ENCODE measurements at places on chromosomes 6 and 20.

DNA sequence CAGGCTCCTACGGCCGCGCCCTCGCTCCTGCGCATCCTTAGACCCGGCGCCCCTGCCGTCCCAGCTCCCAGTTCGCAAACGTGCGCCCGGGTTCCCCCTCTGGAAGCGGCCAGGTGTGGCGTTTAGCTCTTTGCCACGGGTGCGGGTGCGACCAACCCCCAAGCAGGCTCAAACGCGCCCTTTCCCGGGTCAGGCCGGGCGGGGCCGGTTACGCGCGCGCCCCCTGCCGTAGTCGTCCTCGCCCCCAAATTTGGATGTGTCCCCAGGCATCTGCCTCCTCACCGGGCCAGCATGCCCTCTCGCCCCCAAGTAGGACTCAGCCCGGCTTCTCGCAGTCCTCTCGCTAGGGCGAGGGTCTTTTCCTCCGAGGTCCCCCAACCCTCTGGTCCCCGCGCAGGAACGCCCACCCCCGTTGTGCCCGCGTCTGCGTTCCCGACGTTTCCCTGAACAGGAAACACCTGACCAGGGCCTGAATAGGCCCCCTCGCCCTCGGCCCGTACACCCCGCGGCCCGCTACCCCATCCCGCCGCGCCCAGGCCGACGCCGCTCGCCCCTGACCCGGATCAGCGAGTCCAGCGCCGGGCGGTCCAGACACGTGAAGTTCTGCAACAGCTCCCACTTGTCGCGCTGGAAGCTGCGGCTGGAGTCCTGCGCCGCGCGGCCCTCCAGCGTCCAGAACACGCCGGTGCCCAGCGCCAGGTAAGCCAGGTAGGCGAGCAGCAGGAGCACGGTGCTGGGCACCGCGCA is 520 bp downstream of the KCNK17 start:
- DNase-seq = peak; percentile 22

GRCh38 chr6:160931378-160932310 is 59.9 kb upstream of the MAP3K4 start:
- no peak for DNase-seq

- DNase-seq = no peak
Measured at GRCh38 chr6:138008791-138009190, 98.4 kb downstream of the PERP start.

GRCh38 chr20:50369225-50370035 is 140.8 kb upstream of the PTPN1 start:
- no peak for DNase-seq

GRCh38 chr6:104325341-104326172 is 534.2 kb downstream of the HACE1 start:
- DNase-seq = peak; percentile 20

- DNase-seq = no peak
Measured at GRCh38 chr6:17724341-17724740, 17.6 kb upstream of the NUP153 start.

DNA sequence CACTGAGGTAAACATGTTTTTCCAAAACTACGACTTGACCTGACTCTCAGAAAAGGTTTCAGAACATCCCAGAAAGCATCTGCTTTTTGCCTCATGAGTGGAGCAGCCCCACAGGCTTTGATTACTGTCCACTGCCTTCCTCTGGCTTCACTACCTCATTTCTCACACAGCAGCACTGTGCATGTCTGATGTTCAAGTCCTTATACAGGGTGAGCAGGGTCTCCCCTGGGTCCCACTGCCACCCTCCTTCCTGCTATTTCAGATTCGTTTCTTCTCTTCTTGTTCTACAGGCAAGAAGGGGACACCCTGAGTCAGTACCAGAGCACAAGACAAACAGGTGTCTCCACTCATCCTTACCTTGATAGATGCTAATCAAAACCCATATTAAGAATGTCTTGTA is 64.7 kb upstream of the NFATC2 start:
- no peak for DNase-seq

- no peak for DNase-seq
Measured at GRCh38 chr6:74976026-74976425, 229.8 kb downstream of the COL12A1 start.

- DNase-seq = peak; percentile 34
Measured at GRCh38 chr6:83708546-83708969, 343 bp downstream of the SNAP91 start.

- DNase-seq = no peak
Measured at GRCh38 chr6:6858533-6858982, 249.2 kb upstream of the RREB1 start.

DNA sequence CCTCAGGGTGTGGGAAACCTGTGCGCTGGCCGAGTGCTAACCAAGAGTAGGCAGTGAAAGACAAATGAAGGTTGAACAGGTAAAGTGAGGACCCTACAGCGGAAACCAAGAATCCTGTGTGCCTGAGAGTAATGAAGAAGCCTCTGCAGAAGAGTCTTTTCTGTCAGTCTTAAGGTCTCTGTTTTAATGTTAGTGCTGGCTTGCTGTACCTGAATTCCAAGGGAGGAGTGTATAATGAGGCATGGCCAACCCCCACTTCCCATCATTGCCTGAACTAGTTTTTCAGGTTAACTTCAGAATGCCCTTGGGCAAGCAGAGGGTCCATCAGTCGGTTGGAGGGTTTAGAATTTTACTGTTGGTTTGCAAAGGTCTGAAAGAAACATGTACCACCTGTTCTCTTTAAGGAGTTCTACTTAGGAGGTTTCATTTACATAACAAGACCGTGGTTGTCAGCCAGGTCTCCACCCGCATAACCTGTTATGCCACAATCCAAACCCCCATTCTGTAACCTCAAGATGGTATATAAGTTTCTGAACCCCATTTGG is 589 bp upstream of the PDCD2 start:
- DNase-seq = no peak

- DNase-seq = peak; percentile 40
Measured at GRCh38 chr6:27864906-27865849, 47.0 kb downstream of the OR2B2 start.

GRCh38 chr6:89068695-89069094 is 11.9 kb upstream of the PNRC1 start:
- DNase-seq = no peak

DNA sequence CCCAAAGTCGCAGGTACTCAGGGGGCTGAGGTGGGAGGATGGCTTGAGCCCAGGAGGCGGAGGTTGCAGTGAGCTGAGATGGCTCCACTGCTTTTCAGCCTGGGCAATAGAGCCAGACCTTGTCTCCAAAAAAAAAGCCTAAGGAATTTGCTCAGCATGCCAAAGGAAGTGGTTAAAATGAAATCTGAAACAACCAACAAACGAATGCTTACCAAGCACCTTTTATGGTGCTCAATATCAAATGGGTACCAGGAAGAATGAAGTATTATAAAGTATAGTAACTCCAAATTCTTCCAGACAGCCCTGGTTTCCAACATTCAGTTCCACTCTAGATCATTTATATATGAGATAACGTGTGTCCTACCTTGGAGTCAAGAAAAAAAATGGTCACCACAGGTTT is 14.0 kb downstream of the GMDS start:
- no peak for DNase-seq

DNA sequence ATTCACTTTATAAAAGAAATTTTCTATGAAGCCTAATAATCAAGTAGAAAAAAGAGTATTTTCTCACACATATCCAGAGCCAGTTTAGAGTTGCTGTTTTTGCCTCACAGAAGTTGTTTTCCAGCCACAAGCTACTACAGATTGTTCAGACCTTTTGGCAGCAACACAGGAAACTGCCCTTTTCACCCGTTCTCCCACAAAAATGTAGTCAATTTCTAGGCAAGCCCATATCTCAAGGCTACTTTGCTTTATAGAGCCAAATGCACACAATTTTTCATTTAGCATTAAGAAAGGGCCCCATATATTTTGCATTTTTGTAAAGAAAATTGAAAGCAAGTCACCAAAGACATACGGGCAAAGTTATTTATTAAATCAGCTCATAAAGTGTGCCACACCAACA is 49.5 kb downstream of the EPB41L2 start:
- DNase-seq = no peak

DNA sequence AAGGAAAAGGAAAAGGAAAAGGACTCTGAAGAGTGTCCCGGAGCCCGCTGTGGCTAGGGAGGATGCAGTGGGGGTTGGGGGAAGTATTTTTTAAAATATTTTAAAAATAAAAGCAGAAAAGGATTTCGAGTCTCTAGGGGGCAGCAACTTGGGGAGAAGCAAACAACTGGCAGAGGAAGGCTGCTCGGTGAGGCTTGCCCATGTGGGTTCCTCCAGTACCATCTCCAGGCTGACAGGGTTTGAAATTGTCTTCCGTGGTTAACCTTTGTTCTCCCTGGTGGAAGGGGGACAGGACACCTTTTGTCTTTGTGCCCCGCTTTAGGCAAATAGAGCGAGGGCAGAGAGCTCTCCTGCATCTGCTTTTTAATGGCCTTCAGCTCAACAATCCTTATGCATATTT is 60.4 kb upstream of the SNX9 start:
- DNase-seq = no peak

DNA sequence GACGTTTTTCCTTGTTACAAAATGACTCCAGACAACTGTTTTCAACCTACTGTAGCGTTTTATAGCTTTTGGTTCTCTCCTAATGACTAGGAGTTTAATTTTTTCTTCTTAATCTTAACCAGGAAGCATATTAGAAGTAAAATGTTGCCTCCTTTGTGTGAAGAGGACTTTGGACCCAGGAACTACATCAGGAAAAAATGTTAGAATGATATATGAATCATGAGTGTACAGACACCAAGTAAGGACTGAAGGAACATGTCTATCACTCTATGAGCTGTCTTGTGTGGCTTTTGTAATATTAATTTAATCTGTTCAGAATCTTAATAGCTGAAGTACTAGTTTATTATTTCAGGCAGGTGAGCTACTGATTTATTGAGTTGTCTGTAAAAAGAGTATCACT is 71.0 kb upstream of the MARCKS start:
- no peak for DNase-seq

DNA sequence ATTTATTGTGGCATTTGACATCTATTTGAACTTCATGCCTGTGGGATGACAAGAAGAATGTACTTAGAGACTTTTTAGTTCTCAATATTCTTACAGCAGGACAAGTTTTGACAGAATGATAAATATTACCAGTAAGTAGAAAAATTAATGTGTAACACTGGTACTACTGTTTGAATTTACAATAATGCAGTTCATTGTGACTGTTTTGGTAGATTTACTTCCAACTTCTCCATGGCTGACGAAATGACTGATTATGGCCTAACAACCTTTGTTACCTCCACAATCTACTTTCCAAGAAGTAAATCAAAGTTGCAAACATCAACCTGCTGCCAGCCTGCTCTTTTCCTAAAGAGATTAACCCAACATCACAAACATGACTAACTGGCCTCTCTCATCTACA is 38.5 kb downstream of the PAK5 start:
- no peak for DNase-seq

GRCh38 chr6:160055378-160055777 is 66.2 kb upstream of the SLC22A1 start:
- DNase-seq = no peak

DNA sequence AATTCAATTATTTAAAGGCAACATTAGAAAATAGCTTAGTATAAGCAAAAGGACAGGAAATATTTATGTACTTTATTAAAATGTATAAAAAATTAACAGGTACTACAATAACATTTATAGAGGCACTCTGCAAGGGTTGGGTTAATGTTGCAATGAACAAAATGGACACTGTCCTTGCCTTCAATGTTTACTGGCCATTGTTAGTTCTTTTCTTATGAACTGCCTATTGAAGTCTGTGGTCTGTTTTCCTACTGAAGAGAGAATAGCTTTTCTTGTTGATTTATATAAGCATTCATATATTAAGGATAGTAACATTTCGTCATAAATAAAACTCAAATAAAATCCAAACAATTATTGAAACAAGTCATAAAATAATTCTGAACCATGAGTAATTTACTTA is 135.3 kb upstream of the BEND6 start:
- DNase-seq = no peak

DNA sequence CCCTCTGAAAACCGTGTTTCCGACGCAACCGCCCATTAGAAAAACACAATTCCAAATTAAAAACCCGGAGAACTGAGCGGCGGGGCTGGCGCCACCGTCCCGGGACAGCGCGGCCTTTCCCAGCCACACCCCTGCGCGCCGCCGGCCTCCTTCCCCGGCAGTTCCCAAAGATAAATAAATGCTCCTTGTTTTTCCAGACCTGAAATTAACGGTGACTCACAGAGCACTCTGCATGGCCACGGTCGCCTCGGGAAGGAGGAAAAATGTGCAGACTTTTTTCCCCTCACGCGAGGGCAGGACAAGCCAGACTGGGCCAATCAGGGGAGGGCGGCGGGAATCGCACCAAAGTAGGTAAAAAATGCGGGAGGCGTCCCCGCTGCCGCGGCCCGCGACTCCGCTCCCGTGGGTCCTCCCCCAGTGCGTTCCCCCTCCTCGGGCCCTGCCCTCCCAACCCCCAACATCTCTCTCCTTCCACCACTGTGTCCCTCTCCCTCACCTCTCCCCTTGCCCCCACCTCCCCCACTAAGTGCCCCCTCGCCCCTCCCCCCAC is 828 bp upstream of the DSTN start:
- peak; percentile 78 for DNase-seq

DNA sequence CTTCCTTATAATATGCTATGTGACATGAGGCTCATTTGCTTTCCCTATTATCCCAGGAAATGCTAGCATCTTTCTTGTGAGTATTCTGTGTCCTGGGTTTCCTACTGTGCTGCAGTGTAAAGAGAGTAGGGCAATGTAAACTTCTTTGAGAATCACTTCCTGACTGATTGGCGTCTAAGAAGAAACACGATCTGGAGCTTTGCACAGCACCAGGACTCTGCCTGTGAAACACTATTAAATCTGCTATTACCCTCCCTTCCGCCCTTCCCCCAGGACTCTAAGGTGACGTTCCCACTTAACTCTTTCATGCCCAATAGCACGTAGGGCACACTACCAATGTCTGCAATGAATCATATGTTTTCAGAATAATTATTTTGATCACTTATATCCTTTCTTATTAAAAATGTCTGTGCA is 607.3 kb upstream of the CITED2 start:
- peak; percentile 10 for DNase-seq

DNA sequence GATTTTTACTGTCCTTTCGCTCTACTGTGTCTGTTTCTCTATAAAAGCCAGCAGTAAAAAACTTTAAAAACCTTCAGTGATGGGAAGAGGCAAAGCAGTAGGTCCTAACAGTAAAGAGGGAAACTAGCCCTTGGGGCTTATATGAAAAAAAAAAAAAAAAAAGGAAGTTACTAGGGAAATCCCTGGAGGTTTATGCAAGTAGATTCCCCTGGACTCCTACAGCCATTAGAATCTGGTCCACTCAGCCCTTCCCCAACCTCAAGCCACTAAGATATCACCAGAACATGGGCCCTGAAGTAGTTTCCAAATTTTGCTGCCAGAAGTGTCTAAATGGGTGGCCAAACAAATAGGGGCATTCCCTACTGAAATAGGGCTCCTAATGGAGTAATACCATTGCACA is 70.5 kb upstream of the HINT3 start:
- DNase-seq = no peak

Data from endothelial cell (in vitro differentiated cells).